ENCODE measurements at places on chromosomes 1 and 21. TPM values are rescaled to one million over a fixed set of nuclear protein-coding genes. Genes with fewer than 3 reads are reported as not detected.
A peak's percentile ranks its signal among the peaks of the same experiment; 100 is the strongest.

DNA sequence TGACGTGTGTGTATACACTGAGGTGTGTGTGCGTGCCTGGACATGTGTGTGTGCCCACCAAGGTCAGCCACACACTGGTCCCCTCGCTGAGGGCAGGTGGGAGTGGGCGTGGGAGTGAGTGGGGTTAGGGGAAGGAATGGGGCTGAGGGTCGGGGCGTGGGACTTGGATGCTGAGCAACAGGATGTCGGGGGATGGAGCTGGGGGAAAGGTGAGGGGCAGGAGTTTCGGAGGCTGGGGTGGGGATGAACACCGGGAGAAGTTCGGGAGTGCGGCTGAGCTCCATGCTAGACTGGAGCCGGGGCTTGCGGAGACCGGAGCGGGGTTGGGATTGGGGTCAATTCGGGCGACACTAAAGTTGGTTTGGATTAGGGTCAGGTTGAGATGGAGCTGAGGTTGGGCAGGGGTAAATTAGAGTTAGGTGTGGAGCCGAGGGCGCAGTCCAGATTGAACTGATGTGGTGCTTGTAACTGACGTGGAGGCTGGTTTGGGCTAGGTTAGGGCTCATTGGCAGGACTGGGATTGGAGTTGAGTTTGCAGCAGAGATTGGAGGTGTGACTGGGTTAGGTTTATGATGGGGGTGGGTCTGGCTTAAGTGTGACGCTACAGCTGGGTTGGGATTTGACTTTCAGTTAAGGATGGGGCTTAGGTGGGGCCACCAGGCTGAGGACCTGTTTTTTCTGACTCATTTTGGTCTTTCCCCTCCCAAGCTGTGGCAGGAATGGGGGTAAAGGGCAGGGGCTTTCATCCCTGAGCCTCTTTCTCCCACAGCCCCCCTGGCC, 3.3 kb upstream of the GUCA2A start:
- peaks cover 25% of the 10 kb centered on the region for H3K4me1 ChIP-seq
- H3K36me3 ChIP-seq, result no peaks in the 10 kb centered on the region
- H3K27me3 ChIP-seq, result no peaks in the 10 kb centered on the region
- no peak overlapping the region for H3K4me3 ChIP-seq
- no peak for DNase-seq

GRCh38 chr1:117059334-117059677, 820 bp upstream of the TTF2 start:
- H3K36me3 ChIP-seq, result peaks cover 17% of the 10 kb centered on the region
- peak overlapping the region; percentile 84 for H3K4me3 ChIP-seq
- no peak for DNase-seq
- H3K27ac ChIP-seq, result peak overlapping the region; percentile 91
- H3K27me3 ChIP-seq, result no peaks in the 10 kb centered on the region
- H3K4me1 ChIP-seq, result peaks cover 32% of the 10 kb centered on the region

- no peaks in the 10 kb centered on the region for H3K36me3 ChIP-seq
- peaks cover 8% of the 10 kb centered on the region for H3K4me1 ChIP-seq
- no peaks in the 10 kb centered on the region for H3K27me3 ChIP-seq
- H3K27ac ChIP-seq, result peak overlapping the region; percentile 91
Observed at GRCh38 chr1:31413405-31414001, 490 bp downstream of the SERINC2 start.

- H3K27me3 ChIP-seq, result no peaks in the 10 kb centered on the region
- peak overlapping the region; percentile 39 for H3K27ac ChIP-seq
- H3K4me1 ChIP-seq, result peaks cover 35% of the 10 kb centered on the region
- peaks cover 11% of the 10 kb centered on the region for H3K36me3 ChIP-seq
- no peak overlapping the region for H3K4me3 ChIP-seq
Observed at GRCh38 chr1:208211921-208212843, 32.0 kb downstream of the PLXNA2 start.

DNA sequence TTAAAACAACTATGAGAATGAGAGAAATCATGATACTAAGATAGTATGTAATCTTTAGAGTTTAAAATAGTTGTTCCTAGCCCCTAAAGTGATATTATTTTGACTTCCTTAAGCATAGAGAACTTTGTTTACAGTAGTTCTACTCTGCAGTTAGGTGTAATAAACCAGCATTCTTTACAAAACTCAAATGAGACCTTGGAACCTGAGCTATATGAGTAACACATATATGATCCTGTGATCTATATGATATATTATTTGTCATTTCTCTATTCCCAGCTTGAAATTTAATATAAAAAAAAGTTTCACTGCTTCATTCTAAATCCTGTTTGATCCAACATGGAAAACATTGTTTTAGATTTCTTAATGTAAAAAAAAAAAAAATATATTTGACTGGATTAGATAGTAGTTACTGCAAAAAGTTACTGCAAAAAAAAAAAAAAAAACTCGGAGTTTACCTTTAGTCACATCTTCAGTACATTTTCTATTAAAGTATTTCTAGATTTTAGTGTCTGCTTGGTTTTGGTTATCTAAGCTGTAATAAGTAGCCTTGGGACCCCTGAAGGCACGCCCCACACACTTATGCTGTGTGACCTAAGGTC, 463.8 kb downstream of the USP25 start:
- H3K4me1 ChIP-seq, result peaks cover 10% of the 10 kb centered on the region
- DNase-seq, result no peak
- H3K27me3 ChIP-seq, result no peaks in the 10 kb centered on the region
- H3K4me3 ChIP-seq, result peak overlapping the region; percentile 62

DNA sequence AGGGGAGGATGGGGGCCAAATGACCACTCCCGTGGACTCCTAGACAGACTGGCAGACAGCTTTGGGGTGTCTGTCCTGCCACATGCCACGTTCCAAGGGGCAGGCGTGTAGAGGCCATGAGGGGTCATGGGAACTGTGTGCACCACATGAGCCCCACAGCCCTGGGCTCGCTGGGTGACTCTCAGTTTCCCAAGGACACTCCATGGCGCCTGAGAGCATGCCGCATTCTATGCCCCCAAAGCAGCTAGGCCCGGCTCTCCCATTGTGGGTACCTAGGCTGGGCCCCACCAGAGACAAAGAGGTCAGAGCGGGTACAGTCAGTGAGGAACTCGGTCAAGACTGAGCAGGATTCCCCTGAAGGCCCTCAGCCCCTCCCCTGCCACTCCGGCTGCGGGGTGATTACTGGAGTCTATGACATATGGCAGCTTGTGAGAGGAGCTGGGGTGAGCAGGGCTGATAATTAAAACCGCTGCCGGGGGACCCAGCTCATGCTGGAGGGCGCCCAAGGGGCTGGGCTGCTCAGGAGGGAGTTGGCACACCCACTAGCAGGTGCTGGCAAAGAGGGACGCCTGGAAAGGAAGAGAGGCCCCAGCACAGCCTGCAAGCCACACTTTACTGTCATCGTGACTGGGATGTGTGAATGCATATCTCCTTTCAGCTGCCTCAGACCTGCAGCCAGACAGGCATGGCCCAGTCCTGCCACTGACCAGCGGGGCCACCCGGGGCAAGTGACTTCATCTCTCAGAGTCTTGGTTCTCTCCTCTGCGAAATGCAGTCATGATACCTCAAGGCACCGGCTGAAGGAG, 8.4 kb downstream of the LRP8 start:
- no peaks in the 10 kb centered on the region for H3K4me1 ChIP-seq
- no peaks in the 10 kb centered on the region for H3K27me3 ChIP-seq
- DNase-seq, result no peak
- H3K27ac ChIP-seq, result no peak overlapping the region
- peaks cover 7% of the 10 kb centered on the region for H3K36me3 ChIP-seq

GRCh38 chr1:176643536-176643935, 180.6 kb downstream of the PAPPA2 start:
- no peaks in the 10 kb centered on the region for H3K4me1 ChIP-seq
- H3K27ac ChIP-seq, result no peak overlapping the region
- no peaks in the 10 kb centered on the region for H3K27me3 ChIP-seq
- no peak overlapping the region for H3K4me3 ChIP-seq
- no peak for DNase-seq

- DNase-seq, result no peak
- H3K27ac ChIP-seq, result no peak overlapping the region
- H3K4me1 ChIP-seq, result no peaks in the 10 kb centered on the region
- H3K4me3 ChIP-seq, result no peak overlapping the region
Observed at GRCh38 chr1:238953448-238954010, 432.8 kb upstream of the CHRM3 start.

DNA sequence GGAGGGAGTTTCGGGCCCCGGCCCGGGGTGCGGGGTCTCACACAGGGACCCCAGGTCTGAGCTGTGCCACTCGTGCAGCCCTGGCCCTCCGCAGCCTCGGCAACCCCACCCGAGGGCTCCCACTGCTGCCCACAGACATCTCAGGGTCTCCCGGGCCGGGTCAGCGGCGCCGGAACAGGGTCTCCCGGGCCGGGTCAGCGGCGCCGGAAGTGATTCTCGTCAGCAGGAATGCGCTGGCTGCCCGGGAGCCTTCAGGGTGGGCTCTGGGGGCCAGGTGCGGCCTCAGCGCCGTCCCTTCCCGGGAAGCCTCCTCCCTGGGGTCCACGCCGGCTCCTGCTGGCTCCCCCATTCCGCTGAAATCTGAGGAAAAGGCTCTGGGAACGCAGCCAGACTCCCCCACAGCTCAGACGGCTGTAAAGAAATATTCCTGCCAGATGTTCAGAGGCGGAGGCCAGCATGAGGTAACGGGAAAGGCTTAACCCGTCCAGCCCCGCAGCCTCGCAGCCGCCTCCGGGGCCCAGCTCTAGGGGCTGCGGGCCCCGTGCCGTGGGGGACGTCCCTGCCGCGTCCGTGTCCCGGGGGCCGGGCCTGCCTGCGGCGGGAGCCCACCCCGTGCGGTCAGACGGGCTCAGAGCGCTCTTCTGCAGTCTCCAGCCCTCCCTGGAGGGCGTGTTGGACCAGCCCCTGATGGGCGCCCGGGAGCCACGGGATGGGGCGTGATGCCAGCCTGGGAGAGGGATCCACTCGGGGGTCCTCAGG, 8.7 kb upstream of the COL6A1 start:
- no peaks in the 10 kb centered on the region for H3K27me3 ChIP-seq
- peak overlapping the region; percentile 51 for H3K4me3 ChIP-seq
- no peak for DNase-seq
- H3K4me1 ChIP-seq, result peaks cover 66% of the 10 kb centered on the region

DNA sequence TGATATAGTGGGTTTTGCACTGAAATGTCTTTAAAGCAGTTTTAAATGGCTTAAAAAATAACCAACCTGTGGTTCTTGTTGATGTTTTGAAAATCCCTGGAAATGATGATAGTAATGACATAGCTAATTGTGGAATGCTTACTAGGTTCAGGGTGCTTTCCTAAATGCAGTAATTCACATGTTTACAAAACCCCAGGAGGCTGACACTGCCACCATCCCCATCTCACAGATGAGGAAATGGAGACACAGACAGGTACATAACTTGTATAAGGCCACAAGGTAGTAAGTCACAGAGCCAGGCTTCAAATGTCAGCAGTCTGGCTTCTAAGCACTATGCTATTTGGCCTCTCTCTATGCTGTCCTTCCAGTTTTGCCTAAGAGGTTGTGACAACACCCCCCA, 40.6 kb downstream of the C8B start:
- H3K36me3 ChIP-seq, result no peaks in the 10 kb centered on the region
- H3K27ac ChIP-seq, result no peak overlapping the region
- H3K4me1 ChIP-seq, result no peaks in the 10 kb centered on the region

KRTAP19-1 gene
- not detected for total RNA-seq

MYOM3 gene
- 1.1 TPM for total RNA-seq

CDC42BPA gene
- 14.4 TPM for total RNA-seq

ARHGEF19 gene
- total RNA-seq, result 15.8 TPM

PDZK1IP1 gene
- total RNA-seq, result 429 TPM
